ENCODE measurements at places on chromosomes 12 and 14.

DNA sequence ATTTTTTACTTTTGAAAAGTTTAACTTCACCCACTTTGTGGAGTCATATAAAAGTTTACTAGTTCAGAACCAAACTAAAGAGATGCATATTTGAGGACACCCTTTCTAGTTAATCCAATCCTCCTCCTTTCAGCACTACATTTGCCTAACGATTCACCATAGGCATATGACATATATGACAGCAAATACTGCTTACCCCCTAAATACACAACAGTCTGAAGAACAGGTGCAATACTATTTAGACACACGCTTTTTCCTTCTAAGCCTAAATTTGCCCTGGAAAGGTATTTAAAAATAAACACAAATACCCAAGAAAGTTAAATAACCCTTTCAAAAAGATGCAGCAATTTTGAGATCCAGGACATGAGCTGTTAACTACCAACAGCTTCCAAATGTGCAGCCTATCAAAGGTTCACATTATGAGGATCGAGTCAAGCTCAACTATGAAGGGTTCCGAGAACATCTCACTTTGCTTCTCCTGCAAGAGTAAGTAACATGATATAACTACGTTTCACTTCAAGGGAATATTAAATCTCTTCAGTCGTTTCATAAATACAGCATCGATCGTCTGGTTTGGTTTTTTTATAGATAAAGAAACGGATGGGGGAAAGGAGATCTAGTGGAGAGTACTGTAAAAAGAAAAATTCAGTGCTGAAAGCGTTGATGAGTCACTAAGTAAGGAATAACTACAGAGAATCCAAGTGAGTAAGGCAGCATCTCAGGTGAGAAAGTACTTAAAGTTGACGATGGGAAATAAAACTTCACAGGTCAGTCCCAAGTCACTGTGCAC lies 677 bp upstream of the AP4S1 start:
- no peak for DNase-seq

- peak; percentile 18 for DNase-seq
These were observed 225.6 kb upstream of the CRY1 start for GRCh38 chr12:107318806-107319532.

GRCh38 chr12:95337146-95337545 lies 119.5 kb downstream of the VEZT start:
- DNase-seq: no peak

- DNase-seq: no peak
These were observed 18.0 kb upstream of the ANKRD33 start for GRCh38 chr12:51869931-51870330.

DNA sequence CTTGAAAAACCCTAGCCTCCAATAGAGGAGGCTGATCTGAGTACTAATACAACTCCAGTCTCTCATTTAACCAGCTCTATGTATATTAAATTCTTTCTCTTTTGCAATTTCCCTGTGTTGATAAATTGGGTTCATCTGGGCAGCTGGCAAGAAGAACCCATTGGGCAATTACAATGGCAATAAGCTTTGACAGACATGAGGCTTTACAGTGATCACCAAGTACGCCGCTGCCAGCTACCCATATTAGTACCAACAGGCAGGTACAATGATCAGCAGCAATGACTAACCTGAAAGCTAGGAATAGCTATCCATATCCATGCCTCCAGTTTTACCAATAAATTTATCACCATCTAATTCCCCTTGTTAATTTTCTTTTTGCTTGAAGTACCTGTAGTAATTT lies 54.5 kb downstream of the OSBPL8 start:
- DNase-seq: no peak

GRCh38 chr14:51262868-51263267 lies 22.8 kb downstream of the TMX1 start:
- DNase-seq: no peak

GRCh38 chr12:89827592-89827991 lies 119.0 kb upstream of the ATP2B1 start:
- no peak for DNase-seq

- DNase-seq: no peak
These were observed 116.0 kb upstream of the PTPRR start for GRCh38 chr12:71036526-71036925.

- no peak for DNase-seq
These were observed 45.9 kb downstream of the AEBP2 start for GRCh38 chr12:19485240-19485639.

- DNase-seq: no peak
These were observed 10.6 kb downstream of the SAMD4A start for GRCh38 chr14:54577494-54577893.

DNA sequence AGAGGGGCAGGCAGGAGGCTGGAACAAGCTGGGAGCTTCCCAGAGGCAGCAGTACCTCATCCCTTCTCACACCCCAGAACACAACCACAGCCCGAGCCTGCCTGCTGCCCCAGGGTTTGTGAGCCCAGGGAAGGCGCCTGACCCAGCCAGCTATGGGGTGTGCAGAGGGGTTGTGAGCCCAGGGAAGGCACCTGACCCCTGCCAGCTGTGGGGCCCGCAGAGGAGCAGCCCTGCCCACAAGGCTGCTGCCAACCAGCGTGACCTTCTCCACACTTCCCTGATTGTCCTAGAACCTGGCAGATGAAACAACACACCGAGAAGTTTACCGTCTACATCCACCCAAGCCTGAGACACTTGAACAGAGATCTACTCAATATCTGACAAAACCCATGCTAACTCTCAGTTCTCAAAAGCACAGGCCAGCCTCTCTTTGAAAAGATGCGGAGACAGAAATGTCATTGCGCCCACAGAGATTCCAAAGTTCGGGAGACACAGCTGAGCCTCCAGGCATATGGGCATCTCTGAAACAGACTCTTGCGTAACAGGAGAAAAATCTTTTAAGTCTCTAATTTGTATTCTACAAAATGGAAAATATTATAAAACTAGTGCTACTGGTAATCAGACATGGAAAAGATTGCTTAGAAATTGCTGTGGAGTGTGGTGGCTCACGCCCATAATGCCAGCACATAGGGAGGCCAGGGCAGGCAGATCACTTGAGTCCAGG lies 47.3 kb downstream of the SFSWAP start:
- DNase-seq: no peak

DNA sequence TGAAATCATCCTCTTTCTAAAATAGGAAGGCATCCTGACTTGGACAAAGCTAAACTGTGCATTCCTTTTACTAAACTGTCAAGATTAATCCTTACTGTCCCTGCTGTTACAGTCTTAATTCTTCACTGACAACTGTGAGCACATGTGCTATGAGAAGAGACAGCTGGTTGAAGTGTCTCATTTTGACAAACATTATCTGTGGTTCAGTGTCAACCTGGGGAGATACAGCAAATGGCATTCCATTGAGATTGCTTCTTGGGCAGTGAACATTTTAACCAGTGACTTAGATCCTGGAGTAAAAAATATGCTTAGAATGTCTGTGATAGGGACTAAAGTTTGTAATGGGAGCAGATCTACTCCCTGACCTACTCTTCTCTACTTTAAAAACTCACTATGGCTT lies 552.6 kb upstream of the ATP2B1 start:
- DNase-seq: no peak

DNA sequence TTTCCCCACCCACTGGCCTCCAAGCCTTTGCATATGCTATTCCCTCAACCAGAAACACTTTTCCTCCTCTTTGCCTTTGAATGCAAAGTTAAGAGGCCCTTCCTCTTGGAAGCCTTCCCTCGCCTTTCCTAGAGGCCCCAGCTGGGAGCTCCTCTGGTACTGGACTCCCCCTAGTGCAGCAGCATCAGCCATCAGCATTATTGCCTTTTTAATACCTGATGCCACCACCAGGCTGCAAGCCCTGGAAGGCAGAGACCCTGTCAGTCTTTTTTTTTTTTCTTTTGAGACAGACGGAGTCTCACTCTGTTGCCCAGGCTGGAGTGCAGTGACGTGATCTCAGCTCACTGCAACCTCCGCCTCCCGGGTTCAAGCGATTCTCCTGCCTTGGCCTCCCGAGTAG lies 19.1 kb upstream of the PLA2G1B start:
- no peak for DNase-seq

GRCh38 chr12:94167756-94168416 lies 19.5 kb downstream of the PLXNC1 start:
- DNase-seq: no peak

DNA sequence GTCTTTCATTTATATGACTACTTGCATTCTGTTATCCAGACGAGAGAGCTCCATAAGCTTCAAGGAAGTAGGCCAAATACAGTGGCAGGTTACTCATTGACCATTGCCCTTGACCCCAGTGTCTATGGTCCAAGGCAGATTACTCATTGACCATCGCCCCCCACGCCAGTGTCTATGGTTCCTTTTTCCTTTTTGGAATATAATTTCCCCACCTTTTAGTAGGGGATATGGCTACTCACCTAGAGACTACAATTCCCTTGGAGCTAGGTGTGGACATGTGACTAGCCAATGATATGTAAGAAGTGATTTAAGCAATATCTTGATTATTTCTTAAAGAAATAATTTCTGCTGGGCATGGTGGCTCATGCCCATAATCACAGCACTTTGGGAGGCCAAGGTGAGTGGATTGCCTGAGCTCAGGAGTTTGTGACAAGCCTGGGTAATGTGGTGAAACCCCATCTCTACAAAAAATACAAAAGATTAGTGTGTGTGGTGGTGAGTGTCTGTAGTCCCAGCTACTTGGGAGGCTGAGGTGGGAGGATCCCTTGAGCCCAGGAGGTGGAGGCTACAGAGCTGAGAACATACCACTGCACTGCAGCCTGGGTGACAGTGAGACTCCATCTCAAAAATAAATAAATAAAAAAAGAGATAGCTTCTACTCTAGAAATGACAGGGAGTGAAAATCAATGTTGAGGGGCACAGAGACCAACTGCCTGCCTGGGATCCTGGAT lies 32.6 kb downstream of the SIX4 start:
- DNase-seq: no peak

- DNase-seq: no peak
These were observed 204.6 kb upstream of the FLRT2 start for GRCh38 chr14:85325134-85326017.

- DNase-seq: no peak
These were observed 2.2 kb downstream of the ASIC1 start for GRCh38 chr12:50059440-50060119.

GRCh38 chr14:69101331-69101826 lies 51.5 kb downstream of the DCAF5 start:
- DNase-seq: no peak

- DNase-seq: no peak
These were observed 519.3 kb downstream of the NOVA1 start for GRCh38 chr14:26078561-26078960.

GRCh38 chr14:99603471-99604277 lies at the start of gene CCDC85C:
TSS of gene CCDC85C (minus strand) at chr14:99604207. CDS start at chr14:99603959, 248 bp downstream.
- DNase-seq: no peak

DNA sequence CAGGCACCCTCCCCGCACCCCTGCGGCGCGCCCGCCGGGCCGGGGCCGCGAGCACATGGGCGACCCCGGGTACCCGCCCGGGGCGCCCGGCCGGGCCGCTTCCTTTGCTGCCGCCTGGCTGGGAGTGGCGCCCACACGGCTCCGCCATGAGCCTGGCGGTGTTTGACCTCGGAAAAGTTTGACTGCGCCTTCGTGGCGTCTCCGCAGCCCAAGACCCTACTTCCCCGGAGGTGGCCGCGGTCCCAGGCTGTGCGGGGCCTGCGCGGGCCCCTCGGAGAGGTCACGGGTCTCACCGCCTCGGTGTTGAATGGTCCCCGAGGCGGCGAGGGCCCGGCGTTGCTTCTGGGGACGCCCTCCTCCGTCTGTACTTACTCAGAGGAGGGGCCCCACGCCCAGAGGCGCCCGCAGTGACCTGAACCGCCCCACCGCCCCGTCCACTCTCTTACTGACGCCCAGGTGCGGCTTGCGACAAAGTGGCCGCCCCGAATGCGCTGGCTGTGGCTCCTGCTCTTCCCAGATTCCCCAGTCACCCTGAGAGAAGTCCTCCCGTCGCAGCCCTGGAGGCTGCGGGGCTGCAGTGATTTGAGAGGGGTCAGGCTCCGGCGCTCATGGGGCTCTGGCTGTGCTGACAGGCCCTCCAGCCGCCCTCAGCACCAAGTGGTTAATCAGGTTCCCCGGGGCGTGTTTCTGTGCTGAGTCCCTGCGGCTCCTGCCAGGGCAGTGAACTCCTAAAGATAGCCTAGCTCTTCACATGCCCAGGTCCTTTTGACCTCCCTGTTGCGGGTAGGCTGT lies 5.8 kb downstream of the KMT5A start:
- DNase-seq: peak; percentile 55

GRCh38 chr12:65432114-65432513 lies 153.6 kb downstream of the MSRB3 start:
- no peak for DNase-seq

- DNase-seq: no peak
These were observed 3.5 kb downstream of the HMGA2 start for GRCh38 chr12:65827827-65828231.

DNA sequence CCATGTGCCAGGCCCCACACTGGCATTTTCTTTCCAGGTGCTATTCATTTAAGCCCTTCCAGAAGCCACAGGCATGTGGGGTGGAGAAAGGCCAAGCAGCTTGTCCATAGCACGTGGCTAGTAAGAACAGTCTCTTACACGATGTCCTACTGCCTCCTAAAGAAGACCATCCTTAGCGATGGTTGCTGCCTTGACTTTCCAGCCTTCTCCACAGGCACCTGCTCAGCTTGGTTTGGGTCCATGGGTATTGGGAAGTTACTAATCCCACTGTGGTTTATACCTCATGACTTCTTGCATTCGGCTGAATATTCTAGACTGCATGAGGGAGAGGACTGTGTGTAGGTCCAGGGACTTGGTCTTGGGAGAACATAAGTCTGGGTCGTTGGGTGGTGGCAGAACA lies 49.2 kb downstream of the NINJ2 start:
- no peak for DNase-seq

DNA sequence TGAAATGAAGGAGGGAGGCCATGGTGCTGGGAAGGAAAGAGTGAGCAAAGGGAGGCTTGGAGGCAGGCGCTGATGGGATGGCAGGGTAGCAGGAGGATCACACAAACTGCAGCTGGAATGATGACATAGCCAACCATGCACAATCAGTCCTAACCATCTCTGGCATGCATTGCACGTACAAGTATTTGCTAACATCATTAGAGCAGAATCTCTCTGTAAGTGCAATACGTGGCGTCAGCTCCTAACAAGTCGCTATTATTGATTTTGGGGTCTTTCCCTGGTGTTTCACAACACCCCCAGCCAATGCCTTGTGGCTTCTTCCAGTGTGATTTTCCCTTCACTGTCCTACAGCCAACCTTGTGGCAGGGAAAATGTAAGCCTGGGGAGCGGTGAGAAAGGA lies 18.5 kb downstream of the BDKRB1 start:
- no peak for DNase-seq

GRCh38 chr12:113154351-113154973 lies 4.9 kb downstream of the CFAP73 start:
- DNase-seq: no peak

GRCh38 chr14:68016255-68016914 lies 196.8 kb downstream of the RAD51B start:
- no peak for DNase-seq

Measured in GM12891 (cell line).